ENCODE measurements at places on chromosomes 12 and 14.

- no peak for DNase-seq
Observed at GRCh38 chr14:32786886-32787285, 151.8 kb upstream of the NPAS3 start.

DNA sequence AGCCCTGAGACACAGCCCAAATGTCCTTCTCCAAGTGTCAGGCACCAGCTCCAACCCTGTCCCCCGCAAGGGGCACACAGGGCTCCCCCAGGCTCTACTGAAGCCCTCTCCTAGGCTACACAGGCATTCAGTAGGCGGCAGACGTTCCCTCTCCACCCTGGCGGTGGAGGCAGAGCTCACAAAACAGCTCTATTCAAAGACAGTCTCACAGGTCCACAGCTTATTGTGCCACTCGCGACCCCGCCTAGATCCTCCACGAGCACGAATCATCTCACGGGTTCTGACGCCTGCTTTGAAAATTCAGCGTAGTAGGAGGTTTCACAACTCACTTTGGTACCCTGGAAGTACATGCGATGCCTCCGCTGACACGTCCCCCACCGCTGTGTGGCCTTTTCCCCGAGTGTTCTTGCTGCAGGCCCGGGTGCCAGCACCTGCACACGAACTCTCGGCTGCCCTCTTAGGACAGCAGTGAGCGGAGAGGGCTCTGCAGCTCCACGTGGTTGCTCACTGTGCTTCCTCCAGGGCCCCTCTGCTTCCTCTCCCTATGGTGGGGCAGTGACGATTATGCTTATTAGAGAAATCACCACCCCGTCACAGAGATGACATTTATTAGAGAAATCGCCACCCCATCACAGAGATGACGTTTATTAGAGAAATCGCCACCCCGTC, 78.5 kb downstream of the ADGRD1 start:
- no peak for DNase-seq

DNA sequence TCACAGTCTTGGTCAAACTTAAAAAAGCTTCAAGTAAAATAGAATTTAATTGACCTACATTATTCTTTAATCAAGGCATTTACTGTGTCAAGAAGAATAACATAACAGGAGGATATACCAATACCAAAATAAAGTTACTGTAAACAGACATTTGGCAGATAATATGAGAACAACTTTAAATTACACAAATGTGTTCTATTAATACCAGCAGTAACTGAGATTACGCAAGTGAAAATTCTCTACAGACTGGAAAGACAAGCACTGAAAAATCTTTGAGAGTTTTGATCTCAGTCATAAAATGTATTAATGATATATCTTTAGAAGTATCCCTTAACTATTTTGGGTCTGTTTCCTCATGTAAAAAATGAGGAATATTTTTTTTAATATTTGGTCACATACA, 169.2 kb upstream of the SOX5 start:
- no peak for DNase-seq

- DNase-seq = no peak
Observed at GRCh38 chr12:129483111-129483893, 420.5 kb downstream of the TMEM132D start.

GRCh38 chr12:27447761-27448160, 1.2 kb downstream of the SMCO2 start:
- no peak for DNase-seq

- DNase-seq = no peak
Observed at GRCh38 chr12:6092784-6093722, 31.4 kb downstream of the VWF start.

GRCh38 chr14:90382491-90383125, 14.2 kb upstream of the CALM1 start:
- DNase-seq = no peak

GRCh38 chr14:87405563-87405962, 587.4 kb downstream of the GALC start:
- DNase-seq = no peak

DNA sequence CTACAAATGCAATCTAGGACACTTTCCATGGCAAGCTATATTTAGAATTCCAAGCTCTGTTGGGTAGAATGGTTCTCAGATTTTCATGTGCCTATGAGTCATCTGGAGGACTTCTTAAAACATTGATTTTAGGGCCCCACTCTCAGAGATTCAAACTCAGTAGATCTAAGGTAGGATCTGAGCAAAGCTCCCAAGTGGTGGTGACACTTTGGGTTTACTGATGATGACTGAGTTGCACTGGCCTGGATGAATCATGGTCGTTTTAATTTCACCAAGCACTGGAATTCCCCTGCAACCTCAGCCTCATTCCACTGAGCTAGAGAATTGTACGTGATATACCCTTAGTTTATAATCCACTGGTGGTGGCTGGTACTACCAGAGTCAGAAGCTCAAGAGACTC, 86.5 kb downstream of the PPM1H start:
- no peak for DNase-seq

- DNase-seq = no peak
Observed at GRCh38 chr12:72282721-72283120, 10.6 kb downstream of the TRHDE start.

- DNase-seq = no peak
Observed at GRCh38 chr12:25689996-25690501, 137.0 kb upstream of the LMNTD1 start.

- DNase-seq = no peak
Observed at GRCh38 chr14:73795466-73795865, 56.2 kb upstream of the PTGR2 start.

- no peak for DNase-seq
Observed at GRCh38 chr14:81222691-81223090, 1.9 kb upstream of the GTF2A1 start.

DNA sequence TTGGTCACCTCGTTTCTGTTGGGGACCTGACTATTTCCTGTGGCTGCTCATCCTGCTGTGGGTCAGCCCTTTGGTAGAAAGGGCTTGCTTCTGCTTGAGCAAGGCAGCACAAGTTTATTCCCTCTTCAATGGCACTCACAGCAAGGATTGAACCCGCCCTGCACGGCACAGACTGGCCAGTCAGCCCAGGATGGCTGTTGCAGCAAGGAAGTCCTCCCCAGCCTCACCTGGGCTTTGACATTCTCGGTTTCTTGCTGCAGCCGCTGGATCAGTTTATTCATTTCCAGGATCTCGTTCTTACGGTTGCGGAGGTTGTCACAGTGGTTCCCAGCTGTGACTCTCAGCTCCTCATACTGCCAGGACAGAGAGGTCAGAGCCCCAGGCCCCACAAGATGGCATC, 9.5 kb downstream of the KRT82 start:
- no peak for DNase-seq

GRCh38 chr14:90288651-90289355, 32.5 kb downstream of the PSMC1 start:
- DNase-seq = no peak

DNA sequence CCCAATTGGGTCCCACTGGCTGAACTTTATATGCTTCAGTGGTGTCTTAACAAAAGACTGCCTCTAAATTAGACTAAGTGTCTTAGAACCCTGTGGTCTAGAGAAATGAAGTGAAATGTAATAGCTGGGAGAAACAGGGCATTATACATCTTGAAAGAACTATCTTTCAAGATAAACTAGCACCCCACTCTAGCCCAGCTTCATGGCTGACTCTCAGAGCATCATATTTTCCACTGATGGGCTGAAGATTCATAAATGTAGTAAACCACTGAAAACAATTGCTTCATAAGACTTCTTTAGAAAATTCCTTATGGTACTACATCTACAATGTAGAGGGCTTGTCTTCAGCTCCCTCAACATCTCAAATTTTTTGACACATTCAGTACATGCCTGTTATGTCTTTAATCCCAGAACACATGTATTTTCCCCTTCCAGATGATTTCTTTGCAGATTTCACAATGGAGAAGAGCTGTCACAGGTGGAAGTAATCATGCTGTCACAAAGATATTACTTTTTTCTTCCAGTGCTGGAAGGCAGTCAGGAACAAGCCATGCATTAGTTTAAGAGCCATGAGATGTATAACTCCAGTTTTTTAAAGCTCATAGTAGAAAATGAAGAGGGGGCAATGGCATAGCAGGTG, 48.5 kb downstream of the IFNG-AS1 start:
- DNase-seq = no peak

DNA sequence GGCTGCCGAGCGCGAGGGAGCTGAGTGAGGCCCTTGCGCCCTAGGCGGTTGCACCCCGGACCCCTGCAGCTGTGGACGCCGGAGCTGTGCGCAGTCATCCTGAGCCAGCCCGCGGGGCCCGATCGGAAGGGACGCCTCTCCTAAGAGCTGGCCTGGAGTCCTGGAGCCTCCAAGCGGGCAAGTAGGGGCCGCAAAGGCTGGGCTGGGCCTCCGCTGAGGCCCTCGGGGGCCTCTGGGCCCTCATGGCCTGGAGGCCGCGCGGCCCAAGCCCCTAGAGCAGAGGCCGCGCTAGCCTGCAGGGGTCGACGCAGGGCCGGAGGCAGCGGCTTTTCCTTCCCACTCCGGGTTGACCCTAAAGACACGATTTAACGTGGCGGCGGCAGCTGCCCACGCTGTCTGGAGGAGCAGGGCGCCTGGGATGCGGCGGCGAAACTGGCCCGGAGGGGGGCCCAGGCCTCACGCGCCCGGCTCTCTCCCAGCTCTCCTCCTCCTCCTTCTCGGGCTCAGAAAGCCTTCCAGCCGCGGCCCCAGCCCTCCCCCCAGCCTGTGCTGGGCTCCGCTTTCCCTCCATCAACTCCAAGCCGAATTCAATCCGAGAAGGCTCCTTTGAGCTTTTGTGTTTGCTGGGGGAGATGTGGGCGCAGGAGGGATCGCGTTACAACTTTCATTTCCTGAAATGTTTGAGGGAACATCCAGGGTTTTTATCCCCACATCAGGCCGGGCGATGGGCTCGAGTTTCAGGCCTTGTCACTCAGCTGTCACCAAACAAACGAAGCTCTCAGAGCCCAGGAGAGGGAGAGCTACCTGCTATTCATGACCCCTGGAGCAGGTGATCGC, 11.6 kb downstream of the SIX1 start:
- DNase-seq = no peak

DNA sequence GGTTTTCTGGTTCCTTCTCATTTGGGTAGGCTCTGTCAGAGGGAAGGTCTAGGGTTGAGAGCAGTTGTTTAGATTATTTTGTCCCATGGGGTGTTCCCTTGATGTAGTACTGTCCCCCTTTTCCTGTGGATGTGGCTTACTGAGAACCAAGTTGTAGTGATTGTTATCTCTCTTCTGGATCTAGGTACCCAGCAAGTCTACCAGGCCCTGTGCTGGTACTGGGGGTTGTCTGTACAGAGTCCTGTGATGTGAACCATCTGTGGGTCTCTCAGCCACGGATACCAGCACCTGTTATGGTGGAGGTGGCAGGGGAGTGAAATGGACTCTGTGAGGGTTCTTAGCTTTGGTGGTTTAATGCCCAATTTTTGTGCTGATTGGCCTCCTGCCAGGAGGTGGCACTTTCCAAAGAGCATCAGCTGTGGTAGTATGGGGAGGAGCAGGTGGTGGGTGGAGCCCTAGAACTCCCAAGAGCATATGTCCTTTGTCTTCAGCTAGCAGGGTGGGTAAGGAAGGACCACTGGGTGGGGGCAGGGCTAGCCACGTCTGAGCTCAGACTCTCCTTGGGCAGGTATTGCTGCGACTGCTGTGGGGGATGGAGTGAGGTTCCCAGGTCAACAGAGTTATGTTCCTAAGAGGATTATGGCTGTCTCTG, 179.3 kb upstream of the BTG1 start:
- no peak for DNase-seq

- no peak for DNase-seq
Observed at GRCh38 chr12:107130830-107131611, 37.7 kb upstream of the CRY1 start.

GRCh38 chr12:106020736-106021135, 118.0 kb downstream of the NUAK1 start:
- no peak for DNase-seq

- DNase-seq = no peak
Observed at GRCh38 chr12:95203487-95204030, 13.7 kb downstream of the FGD6 start.

GRCh38 chr12:54378796-54379397, 5.6 kb downstream of the ZNF385A start:
- DNase-seq = no peak

- DNase-seq = no peak
Observed at GRCh38 chr12:32860192-32860591, 36.4 kb downstream of the PKP2 start.

DNA sequence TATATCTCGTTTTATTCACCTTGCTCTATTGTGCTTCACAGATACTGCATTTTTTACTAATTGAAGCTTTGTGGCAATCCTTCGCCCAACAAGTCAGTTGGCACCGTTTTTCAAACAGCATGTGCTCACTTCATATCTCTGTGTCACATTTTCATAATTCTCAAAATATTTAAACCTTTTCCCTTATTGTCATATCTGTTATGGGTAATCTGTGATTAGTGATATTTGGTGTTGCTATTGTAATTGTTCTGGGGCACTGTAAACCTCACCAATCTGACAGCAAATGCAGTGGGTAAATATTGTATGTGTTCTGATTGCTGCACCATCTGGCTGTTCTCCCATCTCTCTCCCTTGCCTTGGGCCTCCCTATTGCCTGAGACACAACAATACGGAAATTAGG, 191.3 kb downstream of the BTG1 start:
- DNase-seq = no peak

DNA sequence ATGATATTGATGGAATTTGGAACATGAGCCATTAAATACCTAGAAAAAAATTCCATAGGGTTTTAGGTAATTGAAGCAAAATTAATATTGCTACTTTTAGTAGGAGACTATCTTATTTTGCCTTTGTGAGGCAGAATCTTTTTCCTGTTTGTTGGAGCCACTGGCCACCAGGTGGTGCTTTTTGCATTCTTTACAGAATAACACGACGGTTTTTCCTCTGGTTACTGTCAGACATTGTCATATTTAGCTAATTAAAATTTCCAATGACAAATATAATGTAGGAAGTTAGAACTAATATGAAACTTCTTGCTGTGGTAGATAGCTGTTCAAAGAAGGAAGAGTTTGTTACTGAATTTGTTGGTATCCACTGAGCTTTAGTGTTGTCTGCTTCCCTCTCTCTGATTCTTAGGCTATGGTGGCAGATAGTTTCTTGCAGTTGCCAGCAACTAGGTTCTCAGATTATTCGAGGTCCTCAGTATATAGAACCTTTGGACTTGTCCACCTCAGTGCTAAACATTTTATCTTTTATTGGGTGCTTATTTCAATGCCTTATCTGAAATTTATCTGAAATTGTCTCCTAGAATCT, 25.7 kb downstream of the RAB21 start:
- DNase-seq = peak; percentile 28

- DNase-seq = no peak
Observed at GRCh38 chr12:113464452-113464775, 7.3 kb downstream of the LHX5 start.

- no peak for DNase-seq
Observed at GRCh38 chr12:16833376-16834015, 227.5 kb upstream of the LMO3 start.

GRCh38 chr12:100840748-100841147, 46.2 kb downstream of the ANO4 start:
- no peak for DNase-seq

All from D721Med (cell line).